Activated CD4-positive, alpha-beta memory T cell treated with anti-CD3 and anti-CD28 coated beads, Interleukin-2, amount 10 ng/mL, durations not matched to agents 7 days and 5 days (primary cell): ENCODE measurements at places on chromosomes 16 and 17. TPM values are rescaled to one million over a fixed set of nuclear protein-coding genes. Genes with fewer than 3 reads are reported as not detected.

Gene HP
- not detected for total RNA-seq

Gene NKD1
- total RNA-seq, result 1.9 TPM

Gene CACNG4
- not detected for total RNA-seq

Gene EFCAB5
- 0.86 TPM for total RNA-seq

Gene HID1
- total RNA-seq, result 1.4 TPM

Gene ATAD5
- 26.7 TPM for total RNA-seq

DNA sequence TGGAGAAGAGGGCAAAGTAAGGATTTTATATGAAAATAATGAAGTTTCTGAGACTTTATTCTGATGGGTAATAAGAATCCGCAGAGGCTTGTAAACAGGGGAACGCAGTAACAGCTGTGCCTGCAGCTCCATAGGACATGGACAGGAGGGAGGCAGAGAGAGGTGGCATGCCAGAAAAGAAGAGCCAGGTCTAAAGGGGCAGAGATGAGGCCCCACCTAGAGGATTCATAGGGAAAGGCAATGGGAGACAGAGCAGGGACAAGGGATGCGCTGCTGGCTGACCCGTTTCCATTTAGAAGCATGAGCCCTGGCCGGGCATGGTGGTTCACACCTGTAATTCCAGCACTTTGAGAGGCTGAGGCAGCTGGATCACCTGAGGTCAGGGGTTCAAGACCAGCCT lies 340.3 kb upstream of the CDH5 start:
- no peaks in the 10 kb centered on the region for H3K36me3 ChIP-seq
- H3K4me3 ChIP-seq, result no peak overlapping the region
- no peaks in the 10 kb centered on the region for H3K27me3 ChIP-seq

- no peaks in the 10 kb centered on the region for H3K36me3 ChIP-seq
- no peak overlapping the region for H3K4me3 ChIP-seq
- H3K27me3 ChIP-seq, result no peaks in the 10 kb centered on the region
- DNase-seq, result no peak
- H3K27ac ChIP-seq, result no peak overlapping the region
These were observed 69.2 kb downstream of the TANC2 start for GRCh38 chr17:63035271-63035670.

DNA sequence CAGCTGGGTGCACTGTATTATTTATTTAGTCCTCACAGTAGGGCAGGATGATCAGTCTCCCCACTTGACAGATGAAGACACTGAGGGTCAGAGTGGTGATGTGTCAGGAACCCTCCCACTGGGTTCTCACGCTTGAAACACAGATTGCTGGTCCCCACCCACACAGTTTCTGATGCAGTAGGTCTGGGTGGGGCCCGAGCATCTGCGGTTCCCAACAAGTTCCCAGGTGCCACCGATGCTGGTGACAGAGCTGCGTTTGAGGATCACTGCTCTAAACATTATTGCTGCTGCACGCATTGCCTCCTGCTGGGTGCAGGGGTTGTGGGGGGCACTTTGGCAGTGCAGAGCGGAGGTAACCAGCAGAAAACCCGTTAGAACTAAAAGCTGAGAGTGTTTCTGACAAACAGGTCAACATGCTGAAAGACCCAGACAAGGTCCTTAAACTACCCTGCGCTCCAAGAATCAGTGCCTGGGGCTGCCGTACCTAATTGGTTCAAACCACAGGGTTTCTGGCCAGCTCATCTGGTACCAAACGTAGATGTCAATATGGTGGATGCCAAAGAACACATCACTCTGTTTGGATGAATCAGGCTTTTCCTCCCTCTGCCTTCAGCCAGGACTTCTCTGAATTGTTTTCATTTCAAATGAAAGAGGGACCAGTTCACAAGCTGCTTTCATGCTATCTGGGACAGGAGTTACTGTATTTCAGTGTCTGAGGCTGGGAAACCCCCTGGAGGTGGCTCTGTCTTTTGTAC lies 76.0 kb downstream of the ABCC1 start:
- peak; percentile 67 for DNase-seq
- H3K36me3 ChIP-seq, result peaks cover 15% of the 10 kb centered on the region
- H3K4me1 ChIP-seq, result peaks cover 46% of the 10 kb centered on the region
- peak overlapping the region; percentile 89 for H3K27ac ChIP-seq
- peak overlapping the region; percentile 40 for H3K4me3 ChIP-seq

DNA sequence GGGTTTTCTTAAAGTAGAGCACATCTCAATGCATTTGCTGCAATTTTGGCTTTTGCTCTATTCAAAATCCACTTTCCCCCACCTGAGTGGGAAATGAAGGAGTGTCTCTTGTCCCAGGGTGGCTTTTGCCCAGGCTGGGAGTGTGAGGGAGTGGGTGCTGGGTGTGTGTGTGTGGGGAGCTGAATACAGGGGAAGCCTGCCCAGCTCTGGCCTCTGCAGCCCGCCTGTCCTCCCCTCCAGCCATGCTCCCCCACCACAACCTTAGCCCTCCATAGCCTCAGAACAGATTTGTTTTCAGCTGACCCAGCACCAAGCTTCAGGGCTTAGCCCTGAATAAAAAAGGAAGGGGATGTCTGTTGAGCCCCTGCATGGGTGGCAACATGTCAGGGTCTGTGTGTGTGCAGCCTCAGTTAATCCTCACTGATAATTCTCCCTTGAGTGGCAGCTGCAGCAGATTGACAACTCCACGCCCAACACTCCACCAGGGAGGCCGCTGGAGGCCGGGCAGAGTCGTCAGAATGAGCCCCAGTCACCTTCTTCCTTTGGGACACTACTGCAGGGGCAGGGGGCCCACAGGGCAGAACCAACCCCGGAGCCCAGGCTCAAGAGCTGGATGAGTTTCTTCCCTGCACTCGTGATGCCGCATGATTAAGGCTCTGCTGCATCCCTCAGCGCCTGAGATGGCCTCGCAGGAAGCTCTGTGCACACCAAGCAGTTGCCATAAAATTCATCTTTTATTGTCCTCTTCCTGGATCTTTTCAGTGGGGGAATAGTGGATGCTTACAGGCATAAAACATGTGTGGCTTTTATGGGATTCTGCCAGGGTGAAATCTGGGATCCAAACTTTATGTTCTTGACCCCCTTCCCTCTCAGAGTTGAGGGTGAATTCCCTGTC lies 55.0 kb downstream of the SPACA3 start:
- H3K27ac ChIP-seq, result no peak overlapping the region
- no peaks in the 10 kb centered on the region for H3K36me3 ChIP-seq

DNA sequence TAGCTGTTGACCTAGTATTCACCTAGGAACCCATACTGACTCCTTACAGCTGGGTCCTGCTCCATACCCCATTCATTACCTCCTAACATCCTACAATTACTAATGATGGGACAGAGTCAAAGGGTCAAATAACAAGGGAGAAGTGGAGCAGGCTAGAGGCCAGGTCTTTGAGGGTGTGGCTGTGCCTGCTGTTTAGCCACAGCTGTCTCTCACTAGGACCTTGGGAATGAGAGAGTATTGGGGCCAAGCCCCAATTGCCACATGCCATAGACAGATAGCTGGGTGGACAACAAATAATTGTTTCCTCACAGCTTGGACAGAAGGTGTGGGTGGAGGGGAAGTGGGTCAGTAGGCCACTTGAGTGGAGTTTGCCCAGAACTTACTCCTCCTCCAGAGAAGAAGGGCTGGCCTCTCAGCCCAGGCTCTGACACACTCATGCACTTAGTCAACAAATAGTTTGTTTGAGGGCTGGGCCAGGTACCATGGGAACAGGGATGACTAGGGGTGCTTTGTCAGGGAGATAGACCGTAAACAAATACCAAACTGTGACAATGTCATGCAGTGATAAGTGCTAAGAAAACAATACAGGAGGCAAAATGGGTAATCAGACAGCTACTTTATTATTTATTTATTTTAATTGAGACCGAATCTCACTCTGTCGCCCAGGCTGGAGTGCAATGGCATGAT lies 10.2 kb upstream of the CENPT start:
- H3K4me3 ChIP-seq, result no peak overlapping the region
- peaks cover 42% of the 10 kb centered on the region for H3K4me1 ChIP-seq
- peak overlapping the region; percentile 38 for H3K27ac ChIP-seq
- DNase-seq, result peak; percentile 26
- H3K27me3 ChIP-seq, result no peaks in the 10 kb centered on the region

DNA sequence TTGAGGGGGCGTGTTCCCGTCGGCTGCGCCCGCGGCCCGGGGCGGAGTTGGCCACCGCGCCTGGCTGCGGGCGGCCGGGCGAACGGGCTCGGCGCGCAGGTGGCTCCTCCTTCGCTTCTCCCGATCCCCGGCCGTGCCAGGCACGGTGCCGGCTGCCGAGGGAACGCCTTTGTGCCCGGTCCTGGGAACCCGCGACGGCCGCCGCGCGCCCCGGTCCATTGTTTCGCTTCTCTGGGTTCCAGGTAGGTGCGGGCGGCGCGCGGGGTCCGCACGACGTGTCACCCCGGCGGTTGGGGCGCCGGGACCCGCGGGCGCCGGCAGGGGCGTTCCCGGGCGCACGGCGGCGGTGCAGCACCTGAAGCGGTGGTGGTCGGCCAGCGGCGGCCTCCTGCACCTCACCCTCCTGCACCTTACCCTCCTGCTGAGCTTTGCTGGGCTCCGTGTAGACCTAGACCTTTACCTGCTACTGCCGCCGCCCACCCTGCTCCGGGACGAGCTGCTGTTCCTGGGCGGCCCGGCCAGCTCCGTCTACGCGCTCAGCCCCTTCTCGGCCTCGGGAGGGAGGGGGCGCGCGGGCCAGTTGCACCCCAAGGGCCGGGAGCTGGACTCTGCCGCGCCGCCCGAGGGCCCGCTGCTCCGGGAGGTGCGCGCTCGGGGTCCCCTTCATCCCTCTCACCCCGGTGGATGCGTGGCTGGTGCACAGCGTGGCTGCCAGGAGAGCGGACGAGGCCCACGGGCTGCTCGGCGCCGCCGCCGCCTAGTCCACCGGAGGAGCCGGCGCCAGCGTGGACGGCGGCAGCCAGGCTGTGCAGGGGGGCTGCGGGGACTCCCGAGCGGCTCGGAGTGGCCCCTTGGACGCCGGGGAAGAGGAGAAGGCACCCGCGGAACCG lies 99.9 kb downstream of the EFCAB13 start:
- no peak for DNase-seq
- peaks cover 5% of the 10 kb centered on the region for H3K27me3 ChIP-seq
- H3K27ac ChIP-seq, result no peak overlapping the region
- peaks cover 16% of the 10 kb centered on the region for H3K4me1 ChIP-seq

GRCh38 chr16:74477226-74477625 lies 55.9 kb upstream of the CLEC18B start:
- DNase-seq, result no peak
- H3K36me3 ChIP-seq, result peaks cover 67% of the 10 kb centered on the region
- H3K27me3 ChIP-seq, result no peaks in the 10 kb centered on the region
- H3K27ac ChIP-seq, result no peak overlapping the region
- no peak overlapping the region for H3K4me3 ChIP-seq

DNA sequence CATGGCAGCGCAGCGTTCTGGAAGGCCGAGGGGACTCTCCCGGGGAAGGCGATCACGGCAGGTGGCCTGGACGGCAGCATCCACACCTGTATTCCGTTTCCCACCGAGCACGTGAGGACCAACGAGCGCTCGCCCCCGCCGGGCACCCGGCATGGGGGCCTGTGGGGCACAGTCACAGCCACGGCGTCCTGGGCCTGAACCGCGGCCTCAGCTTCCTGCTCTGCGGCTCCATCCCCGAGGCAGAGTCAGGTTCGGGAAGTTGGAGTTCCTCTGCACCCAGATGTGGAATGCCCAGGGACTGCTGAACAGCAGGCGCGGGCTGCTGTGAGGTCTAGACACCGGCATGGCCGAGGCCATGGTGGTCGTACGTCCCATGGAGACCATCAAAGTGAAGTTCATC lies 1713.9 kb downstream of the TP53TG3F start:
- H3K4me1 ChIP-seq, result no peaks in the 10 kb centered on the region
- no peak overlapping the region for H3K27ac ChIP-seq
- no peak overlapping the region for H3K4me3 ChIP-seq
- H3K36me3 ChIP-seq, result no peaks in the 10 kb centered on the region
- no peaks in the 10 kb centered on the region for H3K27me3 ChIP-seq

GRCh38 chr16:20880867-20881502 lies 19.2 kb downstream of the DCUN1D3 start:
- no peak for DNase-seq
- peaks cover 54% of the 10 kb centered on the region for H3K36me3 ChIP-seq

DNA sequence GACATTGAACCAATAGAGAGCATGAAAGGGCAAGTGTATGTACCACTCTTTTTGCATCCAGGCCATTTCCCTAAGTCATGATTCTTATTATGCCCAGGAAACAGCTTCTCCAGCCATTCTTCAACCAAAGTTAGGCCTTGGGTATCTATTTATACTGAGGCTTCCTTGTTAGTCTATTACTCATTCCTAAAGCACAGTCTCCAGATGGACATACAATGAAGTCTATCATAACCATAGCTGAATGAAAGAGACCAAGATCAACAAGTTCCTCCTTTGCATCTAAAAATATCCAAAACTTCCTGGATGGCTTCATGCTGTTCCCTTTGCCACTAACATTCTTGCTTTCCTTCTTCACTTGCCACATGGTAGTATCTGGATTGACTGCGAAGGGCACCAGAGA lies 265.9 kb downstream of the CDH8 start:
- H3K27me3 ChIP-seq, result no peaks in the 10 kb centered on the region
- DNase-seq, result no peak
- no peaks in the 10 kb centered on the region for H3K36me3 ChIP-seq
- H3K4me1 ChIP-seq, result no peaks in the 10 kb centered on the region
- H3K27ac ChIP-seq, result no peak overlapping the region

- H3K4me3 ChIP-seq, result no peak overlapping the region
- no peak overlapping the region for H3K27ac ChIP-seq
- H3K4me1 ChIP-seq, result peaks cover 2% of the 10 kb centered on the region
- peaks cover 17% of the 10 kb centered on the region for H3K36me3 ChIP-seq
- H3K27me3 ChIP-seq, result no peaks in the 10 kb centered on the region
These were observed 63.3 kb downstream of the USP32 start for GRCh38 chr17:60328679-60329078.

DNA sequence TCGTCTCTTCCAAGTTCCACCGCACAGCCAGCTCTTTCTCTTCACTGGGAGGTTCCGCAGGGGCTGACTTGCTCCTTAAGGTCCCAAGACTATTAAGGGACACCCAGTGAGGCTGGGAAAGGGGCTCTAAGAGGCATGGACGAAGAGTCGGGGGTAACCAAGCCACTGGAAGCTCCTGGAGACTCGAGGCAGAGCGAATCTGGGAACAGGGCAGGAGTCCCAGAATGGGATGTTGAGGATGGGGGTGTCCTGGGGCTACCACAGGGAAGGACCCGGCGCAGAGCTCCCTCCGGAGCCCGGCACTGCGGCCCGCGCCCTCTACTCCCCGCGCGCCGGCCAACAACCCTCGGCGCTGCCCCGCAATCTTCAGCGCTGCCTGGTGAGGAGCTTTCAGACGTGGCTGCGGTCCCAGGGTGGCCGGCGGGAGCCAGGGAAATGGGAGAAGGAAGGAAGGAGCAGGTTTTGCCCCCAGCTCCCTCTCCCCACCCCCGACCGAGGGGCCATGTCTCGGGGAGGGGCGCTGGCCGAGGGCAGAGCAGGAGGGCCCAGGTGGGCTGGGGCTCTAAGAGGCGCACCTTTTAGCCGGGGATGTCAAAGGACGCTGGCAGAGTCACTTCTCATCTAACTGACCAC lies 581 bp downstream of the CHST5 start:
- H3K27me3 ChIP-seq, result no peaks in the 10 kb centered on the region
- no peak overlapping the region for H3K4me3 ChIP-seq
- H3K27ac ChIP-seq, result no peak overlapping the region
- H3K4me1 ChIP-seq, result peaks cover 2% of the 10 kb centered on the region
- H3K36me3 ChIP-seq, result no peaks in the 10 kb centered on the region

GRCh38 chr16:2392025-2392424 lies 37.2 kb upstream of the CCNF start:
- no peaks in the 10 kb centered on the region for H3K36me3 ChIP-seq
- H3K4me1 ChIP-seq, result no peaks in the 10 kb centered on the region
- no peak for DNase-seq
- no peak overlapping the region for H3K27ac ChIP-seq
